Stimulated activated CD8-positive, alpha-beta memory T cell treated with anti-CD3 and anti-CD28 coated beads, Interleukin-4, amount 100 ng/mL, for 1 hour (primary cell): ENCODE measurements at places on chromosomes 2 and 18.

DNA sequence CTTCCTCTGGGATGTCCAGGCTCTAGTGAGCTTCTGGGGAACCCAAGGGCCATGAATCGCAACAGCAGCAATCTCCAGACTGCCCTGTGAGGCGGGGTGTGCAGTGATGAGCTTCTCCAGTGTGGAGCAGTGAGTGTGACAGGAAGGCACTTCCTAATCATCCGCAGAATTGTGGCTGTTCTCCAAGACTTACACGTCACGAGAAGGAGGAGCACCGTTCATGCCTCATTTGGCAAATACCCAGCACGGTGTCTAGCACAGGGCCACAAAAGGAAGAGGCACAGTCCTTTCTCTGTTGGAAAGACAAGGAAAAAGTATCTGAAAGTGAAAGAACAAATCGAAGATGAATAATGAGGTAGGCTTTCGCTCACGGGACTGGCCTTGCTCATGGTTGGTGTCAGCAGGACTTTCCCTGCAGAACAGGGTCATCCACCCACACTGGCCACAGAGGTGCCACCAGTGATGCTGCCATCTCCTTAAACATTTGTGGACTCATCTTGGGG lies 125.1 kb upstream of the HAAO start:
- DNase-seq, result no peak

- no peak for DNase-seq
Observed at GRCh38 chr18:62331581-62332356, 6.7 kb downstream of the TNFRSF11A start.

DNA sequence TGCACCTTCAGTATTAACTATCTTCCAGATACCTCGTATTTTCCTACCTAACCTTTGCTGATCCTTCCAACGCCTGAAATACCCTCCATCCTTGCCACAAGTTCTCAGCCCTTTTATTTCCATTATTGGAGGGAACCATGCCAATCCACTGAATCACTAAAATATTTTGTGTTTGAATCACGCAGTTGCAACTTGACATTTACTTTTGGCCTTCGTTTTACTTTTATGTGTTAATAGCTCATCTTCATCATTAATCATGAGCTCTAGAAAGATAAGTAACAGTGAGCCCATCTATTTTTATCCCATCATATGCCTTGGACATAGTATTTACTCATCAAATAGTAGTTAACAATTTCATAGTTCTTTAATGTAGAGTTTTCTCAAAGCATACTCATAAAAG lies 463.2 kb downstream of the THSD7B start:
- DNase-seq, result no peak

GRCh38 chr2:233838726-233839446 lies 15.4 kb downstream of the HJURP start:
- DNase-seq, result no peak
